ENCODE measurements at places on chromosomes 7 and 10.

DNA sequence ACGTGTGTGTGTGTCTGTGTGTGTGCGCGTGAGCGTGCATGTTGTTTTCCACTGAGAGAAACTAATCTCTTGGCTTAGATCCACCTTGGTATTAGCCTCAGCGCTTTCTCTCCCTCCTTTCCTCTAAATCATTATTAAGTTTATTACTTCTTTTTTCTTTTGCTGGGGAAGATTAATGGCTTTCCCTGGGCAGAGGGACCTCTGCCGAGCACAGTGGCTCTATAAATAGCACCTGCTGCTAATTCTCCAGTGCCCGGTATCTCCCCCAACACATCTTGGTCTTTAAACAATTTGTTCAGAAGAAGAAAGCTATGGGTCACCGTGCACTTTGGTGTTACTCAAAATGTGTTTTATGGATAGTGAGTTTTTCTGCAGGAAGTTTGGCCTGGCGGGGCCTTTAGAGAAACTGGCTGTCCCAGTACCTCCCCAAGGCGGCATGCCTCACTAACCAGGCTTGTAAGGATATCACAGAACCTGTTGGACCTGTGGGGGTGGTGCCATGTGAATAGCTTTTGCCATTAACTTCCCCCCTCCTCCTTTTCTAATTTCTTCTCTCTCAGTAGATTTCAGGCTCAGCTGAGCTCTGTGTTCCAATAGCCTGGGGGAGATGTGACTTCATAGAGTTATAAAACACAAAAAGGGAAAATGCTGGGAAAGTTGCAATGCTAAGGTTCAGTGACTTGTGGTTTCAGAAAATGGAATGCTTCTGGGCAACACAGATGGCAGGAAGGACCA lies 70.1 kb upstream of the RAB11FIP2 start:
- DNase-seq: no peak

DNA sequence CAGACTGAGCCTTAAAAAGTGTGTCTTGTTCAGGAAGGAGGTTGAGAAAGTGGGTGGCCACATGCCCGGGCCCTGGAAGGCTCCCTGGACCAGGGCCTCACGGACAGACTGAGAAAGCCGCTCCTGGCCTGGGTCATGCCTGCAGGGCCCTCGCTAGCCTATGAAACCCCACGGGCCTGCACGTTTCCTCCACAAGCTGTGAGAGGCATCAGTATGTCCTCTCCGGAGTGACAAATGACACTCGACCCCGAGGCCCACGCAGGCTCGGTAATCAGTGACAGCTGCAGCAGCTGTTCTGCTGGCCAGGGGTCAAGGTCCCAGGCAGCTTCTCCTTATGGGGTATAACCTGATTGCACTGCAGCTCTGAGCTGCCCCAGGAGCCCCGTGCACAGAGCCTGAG lies 47.6 kb downstream of the ASB13 start:
- no peak for DNase-seq

DNA sequence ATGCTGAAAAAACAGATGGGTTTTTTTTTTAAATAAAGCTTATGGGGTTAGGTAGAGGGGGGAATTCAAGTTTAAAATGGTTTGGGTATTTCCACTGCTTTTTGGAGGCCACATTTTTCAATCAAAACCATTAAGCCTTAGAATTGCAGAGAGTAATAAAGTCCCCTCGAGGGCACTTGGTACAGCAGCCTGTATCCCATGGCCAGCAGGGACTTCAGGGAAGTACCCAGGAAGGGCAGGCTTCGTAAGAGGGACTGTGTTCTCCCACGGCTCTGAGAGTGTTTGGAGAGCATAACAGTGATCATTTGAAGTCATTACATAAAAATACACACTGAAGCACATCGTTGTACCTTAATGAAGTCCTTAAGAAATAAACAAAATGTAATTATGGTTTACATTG lies 432.7 kb downstream of the DPP6 start:
- DNase-seq: no peak

DNA sequence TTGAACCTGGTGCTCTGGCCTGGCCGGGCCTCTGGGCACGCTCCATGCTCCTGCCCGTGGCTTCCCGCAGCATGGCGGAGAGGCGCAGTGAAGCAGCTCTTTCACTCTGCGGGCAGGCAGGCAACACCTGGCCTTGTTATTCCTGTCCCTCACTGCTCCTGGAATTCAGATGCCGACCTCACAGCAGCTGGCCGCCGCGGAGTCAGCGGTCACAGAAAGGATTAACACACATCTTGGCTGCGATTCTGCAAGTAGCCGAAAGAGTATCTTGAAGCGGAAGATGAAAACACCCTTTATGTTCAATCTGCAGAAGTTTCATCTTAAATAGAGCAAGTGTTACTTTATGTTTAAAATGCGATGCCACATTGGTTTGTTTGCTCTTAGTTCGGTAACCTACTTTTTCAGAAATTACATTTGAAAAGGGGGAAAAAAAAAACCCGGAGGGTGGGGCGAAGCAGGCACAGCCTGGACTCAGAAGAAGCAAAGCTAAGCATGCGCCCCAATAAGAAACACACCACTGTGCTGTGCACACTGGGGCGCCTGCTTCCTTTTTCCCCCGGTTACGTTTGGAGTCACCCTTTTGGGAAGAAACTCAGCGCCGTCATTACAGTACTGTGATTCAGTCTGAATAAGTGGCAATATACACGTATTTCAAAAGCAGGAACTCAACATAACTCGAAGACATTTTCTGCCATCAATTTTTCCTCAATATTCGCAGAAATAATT lies 42.3 kb downstream of the BRI3 start:
- DNase-seq: no peak

- no peak for DNase-seq
Observed at GRCh38 chr7:48427671-48428070, 256.4 kb downstream of the ABCA13 start.

DNA sequence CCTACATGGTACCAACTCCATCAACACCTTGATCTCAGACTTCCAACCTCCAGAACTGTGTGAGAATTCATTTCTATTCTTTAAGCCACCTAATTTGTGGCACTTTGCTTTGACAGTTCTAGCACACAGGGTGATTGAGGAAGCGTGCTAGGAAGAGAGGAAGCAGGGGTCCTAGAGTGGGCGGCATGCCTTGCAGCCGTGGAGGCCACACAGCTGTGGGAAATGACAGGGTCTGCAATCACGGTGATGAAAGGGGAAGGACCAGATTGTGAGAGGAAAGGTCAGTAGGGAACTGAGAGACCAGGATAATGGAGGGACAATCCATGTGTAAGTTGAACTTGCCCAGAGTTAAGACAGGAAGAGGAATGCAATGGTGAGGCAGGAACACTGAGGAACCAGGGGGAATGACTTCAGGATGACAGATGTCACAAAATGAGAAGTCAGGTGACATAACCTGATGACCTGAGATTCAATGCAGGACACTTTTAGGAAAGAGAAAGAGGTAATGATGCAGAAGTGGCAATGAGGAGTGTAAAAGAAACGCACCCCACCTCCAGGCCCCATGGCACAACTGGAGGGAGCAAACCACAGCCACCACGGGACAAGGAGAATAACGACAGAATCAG lies 87.3 kb upstream of the PIK3CG start:
- DNase-seq: no peak

DNA sequence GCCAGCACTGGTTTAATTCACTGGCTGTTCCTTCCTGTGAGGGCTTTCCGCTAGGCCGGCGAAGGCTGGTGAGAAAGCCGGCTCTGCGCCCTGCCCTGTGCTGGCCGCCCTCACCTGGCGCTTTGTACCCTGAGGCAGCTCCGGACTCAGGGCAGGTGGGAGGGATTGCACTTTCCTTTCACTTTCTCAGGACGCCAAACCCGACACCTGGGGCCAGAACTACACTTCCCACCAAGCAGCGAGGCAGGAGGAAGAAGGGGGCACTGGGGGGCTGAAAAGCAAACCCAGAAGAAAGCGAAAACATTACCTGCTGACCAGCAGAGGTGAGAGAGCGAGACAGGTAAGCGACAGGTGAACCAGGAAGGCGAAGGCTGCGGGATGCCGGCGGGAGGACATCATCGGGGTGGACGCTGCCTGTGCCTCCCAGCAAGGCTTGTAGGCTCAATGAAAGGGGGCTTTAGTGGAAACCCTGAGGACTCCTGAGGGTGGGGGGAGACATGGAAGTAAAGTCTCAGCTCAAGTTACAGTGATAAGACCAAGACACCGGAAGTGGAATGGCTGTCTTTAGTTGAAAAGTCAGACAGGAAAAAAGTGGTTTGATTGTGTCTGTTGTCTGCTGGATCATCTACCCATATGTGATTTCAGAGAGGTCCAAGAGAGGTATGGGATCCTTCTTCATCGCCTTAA lies at the start of gene RAB19:
Gene RAB19, plus strand, starts transcription at position 181 of the 687 bp plus-strand sequence. CDS start 3,589 bp downstream, outside the sequence.
- DNase-seq: no peak

DNA sequence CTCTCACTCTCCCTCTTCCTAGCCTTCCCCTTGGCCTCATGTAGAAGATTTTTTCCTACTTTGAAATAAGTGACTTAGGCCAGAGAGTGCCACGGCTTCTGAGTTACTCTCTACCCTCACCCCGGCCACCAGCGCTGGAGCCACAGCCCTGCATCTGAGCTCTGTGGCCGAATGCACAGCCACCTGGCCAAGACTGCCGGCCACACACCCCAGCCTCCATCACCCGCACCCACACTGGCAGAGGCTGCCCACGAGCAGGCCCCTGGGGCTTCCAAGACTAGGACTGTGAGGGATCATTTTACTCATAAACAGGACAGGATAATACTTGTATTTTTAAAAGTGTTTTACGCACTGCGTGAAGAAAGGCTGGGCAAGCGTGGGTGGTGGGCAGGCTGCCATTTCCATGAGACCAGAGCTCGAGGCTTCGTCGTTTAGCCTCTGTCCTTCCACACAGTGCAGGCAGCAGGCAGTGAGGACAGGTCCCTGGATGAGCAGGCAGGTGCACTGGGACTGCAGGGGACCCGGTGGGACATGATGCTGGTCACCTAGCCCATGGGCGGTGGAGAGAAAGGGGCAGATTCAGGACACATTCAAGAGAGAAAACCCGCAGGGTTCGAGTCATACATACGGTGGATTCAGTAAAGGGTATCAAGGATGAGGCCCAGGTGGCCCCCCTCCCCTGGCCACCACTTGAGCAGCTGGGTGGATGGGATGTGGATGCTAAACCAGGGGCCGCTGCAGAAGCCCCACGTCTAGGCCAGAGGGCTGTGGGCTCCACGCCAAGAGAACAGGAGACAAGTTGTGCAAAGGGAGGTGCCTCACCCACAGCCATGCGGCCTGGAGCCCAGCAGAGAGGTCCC lies 35.5 kb upstream of the RNF32 start:
- DNase-seq: no peak

DNA sequence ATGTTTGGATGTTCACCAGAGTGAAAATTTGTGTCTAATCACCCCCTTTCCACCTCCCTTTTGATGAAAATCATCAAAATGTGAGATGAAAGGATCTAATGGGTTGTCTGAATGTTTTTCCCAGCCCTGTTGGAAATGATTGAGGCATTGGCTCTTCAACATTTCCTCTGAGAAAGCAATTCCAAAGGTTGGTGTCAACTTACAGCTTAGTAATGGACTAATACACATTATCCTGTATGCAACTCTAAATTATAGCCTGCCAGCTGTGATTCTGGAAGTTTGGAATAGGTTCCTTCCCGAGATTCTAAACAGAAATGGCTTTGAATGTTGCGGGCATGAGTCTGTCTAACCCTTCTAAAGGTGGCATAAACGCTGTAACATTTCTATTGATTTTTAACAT lies 152.9 kb downstream of the DYNC1I1 start:
- no peak for DNase-seq

DNA sequence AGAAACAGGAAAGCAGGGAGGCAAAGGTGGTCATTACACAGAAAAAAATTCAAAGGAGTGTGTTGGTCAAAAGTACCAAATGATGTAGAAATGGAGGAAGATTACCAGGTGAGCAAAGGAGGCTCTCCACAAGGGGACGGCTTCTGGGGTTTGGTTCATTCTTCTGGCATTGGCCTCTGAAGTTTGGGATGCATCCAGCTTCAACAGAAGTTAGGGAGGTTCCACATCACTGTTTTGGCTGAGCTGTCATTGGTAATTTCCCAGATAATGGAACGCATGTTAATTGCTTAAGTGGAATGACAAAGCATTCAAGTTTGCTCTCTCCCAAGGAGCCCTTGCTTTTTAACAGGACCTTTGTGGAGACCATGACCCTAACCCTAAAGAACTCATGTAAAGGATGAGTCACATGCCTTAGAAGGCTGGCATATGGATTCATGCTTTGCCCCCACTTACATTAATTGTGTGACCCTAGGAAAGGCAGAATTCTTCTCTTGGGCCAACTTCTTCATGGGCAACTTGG lies 398.6 kb downstream of the GPAM start:
- no peak for DNase-seq

DNA sequence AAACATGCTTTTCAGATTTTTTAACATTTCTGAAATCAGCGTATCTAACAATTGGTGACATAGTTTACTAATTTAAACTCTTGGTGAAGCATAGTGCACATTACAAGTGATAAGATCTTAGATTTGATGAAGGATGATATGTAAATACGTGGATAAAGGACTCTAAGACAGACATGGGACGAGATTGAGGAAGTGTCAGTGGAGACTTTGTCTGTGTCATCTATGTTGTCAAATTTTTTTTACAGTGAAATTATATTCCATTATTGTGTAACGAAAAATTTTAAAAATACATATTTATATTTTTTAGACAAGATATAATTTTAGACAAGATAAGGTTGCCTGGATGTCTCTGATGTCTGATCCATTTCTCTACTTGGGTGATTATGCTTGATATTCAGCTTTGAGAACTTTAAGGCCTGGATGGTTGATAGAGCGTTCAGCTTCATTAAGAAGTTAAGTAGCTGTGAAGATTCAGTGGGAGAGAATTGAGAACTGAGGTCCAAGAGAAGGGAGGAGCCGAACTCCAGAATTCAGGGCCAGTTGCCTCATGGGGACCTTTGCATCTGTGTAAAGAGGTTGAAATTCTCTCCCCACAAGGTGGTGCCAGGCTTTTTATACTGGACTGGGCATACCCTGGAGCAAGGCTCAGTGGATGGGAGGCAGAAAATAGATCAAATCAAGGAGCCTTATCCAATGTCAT lies 62.7 kb downstream of the KAT6B start:
- DNase-seq: no peak

GRCh38 chr10:780536-781524 lies 91.4 kb upstream of the DIP2C start:
- DNase-seq: no peak

- DNase-seq: no peak
Observed at GRCh38 chr10:105112862-105113261, 471.8 kb downstream of the SORCS3 start.

DNA sequence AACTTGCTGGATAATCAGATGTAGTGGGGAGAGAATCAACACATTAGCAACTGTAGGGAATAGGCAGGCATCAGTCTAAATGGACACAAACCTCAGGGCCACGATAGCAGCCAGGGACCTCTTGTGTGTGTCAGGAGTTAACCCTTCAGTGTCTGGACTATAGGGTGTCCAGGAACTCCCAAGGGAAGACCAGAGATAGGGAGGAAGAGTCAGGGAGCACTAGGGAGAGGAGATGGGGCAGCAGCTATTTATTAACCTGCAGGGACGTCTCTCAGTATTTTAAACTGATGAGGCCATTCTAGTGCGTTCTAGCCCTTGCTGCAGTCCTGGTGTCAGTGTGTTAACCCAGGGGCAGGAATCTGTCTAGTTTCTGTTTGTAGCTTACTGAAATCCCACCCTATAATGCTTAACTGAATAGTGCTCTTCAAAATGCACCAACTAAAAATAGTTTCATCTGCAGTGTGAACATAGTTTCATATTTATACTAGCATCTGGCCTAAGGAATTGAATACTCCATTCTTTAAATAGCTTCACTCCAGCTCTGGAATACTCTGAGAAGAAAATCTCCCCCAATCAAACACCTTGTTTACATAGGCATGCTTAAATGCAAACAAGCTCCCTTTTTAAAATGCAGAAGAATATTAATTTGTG lies 62.7 kb downstream of the ARID5B start:
- no peak for DNase-seq

- no peak for DNase-seq
Observed at GRCh38 chr7:157368955-157369354, 32.2 kb downstream of the DNAJB6 start.

GRCh38 chr10:3606309-3606708 lies 178.7 kb downstream of the KLF6 start:
- DNase-seq: no peak
